ENCODE measurements at places on chromosomes 1 and 21.
A peak's percentile ranks its signal among the peaks of the same experiment; 100 is the strongest.

DNA sequence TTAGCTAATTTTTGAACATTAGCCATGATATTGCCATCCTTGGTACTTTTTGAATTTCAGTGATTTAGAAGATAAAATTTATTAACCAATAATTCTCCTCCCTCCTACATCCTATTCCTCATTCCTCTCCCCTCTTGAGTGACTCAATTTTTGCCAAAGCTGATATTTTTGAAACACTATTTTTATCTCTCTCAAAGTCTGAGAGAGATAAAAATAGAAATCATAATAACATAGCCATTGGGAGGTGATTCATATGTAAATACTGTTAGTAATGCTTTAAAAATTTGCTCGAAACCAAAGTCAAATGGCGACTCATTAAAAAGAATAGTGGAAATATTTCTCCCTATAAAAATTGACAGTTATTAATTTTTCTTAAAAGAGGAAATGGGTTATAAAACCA, 97.4 kb downstream of the PATJ start:
- DNase-seq = no peak

- no peak for DNase-seq
These were observed 82.2 kb upstream of the BCAR3 start for GRCh38 chr1:93763704-93764365.

DNA sequence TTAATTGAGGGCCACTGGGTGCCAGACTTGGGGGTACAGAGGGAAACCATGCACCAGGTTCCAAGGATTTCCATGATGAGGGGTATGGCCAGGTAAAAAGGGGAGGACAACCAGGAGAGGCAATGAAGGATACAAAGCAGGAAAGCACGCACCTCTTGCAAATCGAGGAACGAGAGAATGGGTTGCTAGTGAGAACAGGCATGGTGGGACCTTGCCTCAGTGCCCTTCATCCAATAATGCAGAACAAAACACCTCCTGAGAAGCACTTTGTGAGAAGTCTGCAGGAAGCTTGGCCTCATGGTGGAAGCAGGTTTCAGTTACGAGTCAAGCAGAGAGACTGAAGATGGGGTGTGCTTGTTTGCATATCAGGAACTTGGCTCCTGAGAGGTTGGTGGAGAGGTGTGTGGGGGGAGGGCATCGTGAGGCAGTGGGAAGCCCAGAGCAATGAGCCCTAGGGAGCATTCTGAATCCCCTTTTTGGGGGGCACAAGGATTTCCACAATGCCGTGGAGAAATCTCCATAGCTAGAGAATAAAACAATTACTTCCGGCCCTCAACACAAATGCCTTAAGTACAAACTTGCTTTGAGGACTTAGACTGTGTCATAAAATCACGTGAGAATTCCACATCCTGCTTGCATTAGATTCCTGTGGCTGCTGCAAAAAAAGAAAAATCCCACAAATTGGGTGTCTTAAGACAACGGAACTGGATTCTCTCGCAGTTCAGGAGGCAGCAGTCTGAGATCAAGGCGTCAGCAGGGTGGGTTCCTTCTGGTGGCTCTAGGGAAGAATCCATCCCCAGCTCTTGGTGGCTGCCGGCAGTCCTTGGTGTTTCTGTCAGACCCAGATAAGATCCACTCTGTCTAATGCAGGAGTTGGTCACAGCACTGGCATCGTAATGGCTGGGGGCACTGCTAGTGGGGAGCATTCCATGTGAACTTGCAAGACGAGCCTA, 54.9 kb upstream of the BACE2 start:
- DNase-seq = no peak

DNA sequence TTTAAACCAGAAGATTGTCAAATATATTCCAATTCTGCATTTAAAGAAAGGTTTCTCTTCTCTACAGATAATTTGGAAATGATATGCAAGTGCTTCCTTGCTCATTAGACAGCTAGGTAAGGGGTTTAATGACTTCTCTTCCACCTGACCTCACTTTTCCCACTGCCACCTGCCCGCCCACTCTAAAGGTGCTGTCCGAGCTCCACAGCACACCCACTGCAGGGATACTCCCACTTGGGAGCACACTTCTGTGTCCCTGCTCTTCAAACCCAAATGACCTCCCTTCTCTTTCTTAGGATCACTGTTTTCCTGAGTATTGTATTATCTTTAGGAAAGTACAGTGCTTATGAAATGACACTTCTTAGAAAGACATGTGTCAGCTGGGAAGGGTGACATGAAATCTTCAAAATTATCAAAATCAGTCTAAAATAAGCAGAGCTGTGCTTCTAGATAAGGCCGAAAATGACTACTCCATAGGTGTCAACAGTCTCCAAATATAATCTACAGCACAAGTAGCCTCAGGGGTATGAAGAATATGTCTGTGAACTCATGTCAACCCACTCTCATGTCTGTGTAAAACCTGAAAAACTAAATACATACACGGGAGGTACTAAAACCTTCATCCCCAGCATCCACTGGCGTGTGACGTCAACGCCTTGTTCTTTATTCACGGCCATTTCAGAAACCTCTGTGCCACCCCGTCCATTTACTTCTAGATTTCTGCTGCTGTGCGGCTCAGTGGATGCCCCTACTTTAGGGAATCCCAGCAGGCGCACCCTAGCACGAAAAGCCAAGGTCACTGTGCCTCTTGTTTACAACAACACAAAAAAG, 71.0 kb downstream of the SLC45A1 start:
- DNase-seq = no peak

DNA sequence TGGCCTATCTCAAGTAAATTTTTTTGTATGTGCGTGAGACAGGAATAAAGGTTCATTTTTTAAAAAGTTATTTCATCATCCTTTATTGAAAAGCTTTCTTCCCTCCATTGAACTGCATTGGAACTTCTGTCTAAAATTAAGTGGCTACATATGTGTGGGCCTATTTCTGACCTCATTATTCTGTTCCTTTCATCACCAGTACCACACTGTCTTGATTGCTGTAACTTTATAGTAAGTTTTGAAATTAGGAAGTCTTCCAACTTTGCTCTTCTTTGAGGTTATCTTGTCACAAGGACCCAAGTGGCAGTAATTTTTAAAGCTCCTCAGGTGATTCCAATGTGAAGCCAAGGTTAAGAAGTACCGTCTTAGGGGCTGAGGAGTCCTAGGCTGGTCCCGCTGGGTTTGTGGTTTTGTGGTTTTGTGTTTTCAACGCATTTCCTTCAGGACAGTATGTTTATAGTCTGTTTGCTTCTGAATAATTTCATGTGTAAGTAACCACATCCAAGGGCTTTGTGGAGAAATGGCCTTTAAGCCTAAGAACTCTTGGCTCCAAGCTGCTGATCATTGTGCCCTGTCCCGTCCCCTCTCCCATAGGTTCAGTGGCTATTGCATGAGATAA, 12.4 kb upstream of the SCAF4 start:
- no peak for DNase-seq

- DNase-seq = no peak
These were observed 344.7 kb downstream of the DUSP10 start for GRCh38 chr1:221397141-221397540.

DNA sequence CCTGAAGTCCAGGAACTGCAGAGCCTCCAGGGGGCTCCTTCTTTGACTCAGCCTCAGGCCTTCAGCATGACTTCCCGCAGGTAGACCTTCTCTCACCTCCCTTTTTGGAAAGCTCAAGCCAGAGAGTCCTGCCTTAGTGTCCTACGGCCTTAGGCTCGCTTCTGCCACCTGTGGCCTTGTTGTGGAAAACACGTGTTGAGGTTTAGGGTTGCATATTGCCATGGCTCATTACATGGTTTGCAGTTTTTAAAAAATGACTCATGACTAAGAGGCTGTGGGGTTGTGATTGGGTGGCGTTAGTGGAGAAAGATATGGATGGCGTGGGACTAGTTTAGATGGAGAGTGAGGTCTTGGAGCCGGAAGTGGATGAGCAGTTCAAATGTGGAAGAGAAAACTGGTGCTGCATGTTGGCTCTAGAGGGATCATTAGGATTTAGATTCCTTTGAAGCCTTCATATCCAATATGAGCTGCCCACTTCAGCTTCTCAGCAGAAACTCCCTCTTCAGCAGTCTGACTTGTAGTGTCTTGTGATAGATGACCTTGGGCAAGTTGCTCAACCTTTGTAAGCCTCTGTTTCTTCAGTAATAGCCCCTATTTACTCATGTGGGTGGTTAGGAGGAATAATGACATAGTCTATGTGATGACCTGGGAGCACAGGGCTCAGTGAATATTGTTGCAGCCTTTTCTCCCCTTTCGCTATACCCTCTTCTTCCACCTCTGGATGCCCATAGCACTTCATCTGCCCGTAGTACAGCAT, 6.5 kb upstream of the FGGY start:
- no peak for DNase-seq

DNA sequence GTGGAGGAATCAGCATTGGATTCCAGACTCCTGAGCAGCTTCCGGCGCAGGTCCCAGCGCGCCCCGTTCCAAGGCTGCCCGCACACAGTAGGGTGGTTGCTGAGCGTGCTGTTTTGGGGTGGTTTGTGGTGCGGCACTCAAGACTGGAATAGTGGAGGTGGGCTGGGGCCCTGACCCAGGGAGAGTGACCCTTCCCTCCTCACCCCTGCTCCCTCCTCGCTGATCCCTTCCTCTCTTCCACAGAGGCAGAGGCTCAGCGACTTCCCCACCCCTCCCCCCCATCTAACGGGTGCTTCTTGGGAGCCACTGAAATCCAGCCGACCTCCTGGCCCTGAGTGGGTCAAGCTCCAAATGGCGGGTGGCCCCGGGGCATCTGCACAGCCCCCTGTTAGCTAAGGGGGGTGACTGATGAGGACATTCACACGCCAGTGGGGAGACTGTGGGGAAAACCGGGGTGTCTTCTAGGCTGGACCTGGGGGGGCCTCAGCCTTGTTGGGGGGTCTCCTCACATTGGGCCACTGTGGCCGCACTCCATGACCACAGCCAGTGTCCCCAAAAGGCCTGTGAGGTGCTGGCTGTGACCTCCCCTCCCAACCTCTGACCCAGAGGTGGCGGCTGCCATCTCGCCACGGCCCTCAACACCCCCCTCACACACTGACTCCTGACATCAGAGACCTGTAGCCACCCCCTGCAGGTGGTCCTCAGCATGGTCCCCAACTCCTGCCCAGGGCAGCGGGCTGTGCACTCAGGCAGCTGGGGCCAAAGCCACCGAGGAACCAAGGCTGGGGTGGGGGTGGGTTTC, 3.9 kb upstream of the HES4 start:
- no peak for DNase-seq

DNA sequence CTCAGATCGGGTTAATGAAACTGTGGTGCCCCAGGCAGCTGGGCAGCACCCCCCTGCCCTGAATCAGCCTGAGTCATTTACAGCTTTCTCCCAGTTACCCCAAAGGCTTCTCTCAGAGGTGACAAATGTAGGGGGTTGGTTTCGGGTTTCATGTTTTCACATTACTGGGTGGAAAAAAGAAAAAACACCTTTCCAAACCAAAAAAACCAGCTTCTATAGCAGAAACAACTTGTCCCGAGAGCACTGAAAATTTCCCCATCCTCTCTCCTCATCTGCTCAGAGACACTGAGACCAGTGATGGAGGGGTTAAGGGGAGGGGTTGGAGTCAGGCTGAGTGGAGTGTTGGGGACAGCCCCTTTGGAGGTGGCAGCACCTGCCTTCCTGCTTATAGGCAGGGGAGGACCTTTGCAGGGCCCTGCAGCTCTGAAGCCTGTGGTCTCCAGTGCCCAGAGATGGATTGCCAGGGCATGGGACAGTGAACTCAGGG, 15.6 kb downstream of the UTP11 start:
- DNase-seq = peak; percentile 79

- no peak for DNase-seq
These were observed 102.7 kb downstream of the ZNF281 start for GRCh38 chr1:200306944-200307754.

- no peak for DNase-seq
These were observed 41.0 kb downstream of the CDC42 start for GRCh38 chr1:22093513-22093912.

GRCh38 chr1:195965475-195965874, 642.8 kb downstream of the KCNT2 start:
- no peak for DNase-seq

DNA sequence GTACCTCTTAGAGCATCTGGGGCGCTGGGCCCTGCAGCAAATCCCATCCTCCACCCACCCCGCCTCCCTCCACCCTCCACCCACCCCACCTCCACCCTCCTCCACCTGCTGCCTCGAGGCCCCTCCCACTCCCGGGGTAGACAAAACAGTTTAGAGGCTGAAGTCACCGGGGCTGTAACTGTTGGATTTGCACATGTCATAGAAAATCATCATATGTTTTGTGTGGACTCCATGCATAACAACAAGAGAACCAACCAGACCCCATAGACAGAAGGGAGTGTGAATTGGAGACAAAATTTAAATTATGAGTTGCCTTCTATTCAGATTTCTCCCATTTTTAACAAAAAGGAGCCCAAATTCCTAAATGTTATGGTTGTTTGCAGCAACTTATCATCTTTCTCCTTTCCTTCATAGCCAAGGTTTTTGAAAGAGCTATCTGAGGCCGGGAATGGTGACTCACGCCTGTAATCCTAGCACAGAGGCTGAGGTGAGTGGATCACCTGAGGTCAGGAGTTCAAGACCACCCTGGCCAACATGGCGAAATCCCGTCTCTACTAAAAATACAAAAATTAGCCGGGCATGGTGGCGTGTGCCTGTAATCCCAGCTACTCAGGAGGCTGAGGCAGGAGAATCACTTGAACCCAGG, 28.2 kb upstream of the LGALS8 start:
- DNase-seq = no peak

- no peak for DNase-seq
These were observed 85.7 kb downstream of the NENF start for GRCh38 chr1:212518188-212519054.

DNA sequence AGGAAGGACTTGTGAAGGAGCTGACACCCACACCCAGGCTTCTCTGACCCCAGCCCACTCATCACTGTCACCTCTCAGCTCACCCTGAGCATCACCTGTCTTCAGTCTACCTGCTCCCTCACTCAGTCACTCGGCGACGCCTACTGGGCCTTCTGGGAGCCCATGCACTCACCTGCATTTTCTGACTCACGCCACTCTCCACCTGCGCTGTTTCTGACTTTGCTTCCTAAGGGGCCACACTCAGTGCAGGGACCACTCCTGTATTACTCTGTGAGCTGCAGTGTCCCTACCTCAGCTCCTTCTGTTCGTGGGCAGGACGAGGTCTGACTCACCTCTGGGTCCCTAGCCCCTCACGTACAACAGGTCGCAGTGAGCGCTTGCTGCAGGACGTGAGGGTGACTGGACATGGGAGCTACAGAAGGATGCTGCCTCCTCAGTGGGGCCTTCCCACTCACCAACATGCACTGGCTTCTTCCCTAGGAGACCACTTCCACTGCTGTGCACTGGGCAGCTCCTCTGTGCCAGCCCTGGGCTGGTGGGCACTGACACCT, 102.3 kb downstream of the GLIS1 start:
- no peak for DNase-seq

- DNase-seq = no peak
These were observed 63.8 kb downstream of the IARS2 start for GRCh38 chr1:220157738-220158137.

- DNase-seq = no peak
These were observed 838 bp upstream of the IBA57 start for GRCh38 chr1:228164561-228165371.

- DNase-seq = no peak
These were observed 25.6 kb downstream of the DISP3 start for GRCh38 chr1:11504599-11504998.

- DNase-seq = no peak
These were observed 34.4 kb downstream of the TRIM67 start for GRCh38 chr1:231196307-231196706.
